H1 (cell line): ENCODE measurements at places on chromosomes 3 and 15.
A peak's percentile ranks its signal among the peaks of the same experiment; 100 is the strongest.

DNA sequence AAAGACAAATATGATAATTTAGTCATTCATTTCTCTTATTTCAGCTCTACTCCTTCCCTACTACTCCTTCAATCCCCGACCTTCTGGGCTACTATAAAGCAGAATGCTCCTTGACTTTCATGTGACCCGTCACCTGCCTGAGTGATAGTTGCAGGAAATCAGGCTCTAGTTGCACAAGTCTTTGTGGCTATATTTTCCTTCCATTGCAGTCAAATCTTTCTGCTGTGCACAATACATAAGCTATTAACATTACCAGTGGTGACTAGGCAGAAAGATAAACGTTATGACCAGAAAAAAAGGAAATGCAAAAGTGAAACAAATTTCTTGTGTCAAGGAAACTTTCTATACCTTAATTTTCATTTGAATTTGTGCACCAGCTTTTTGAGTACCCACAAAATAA, 2.3 kb downstream of the SUCNR1 start:
- DNase-seq: no peak

GRCh38 chr3:116453666-116454346, 8.5 kb upstream of the LSAMP start:
- DNase-seq: no peak

- no peak for DNase-seq
These were observed 161.2 kb downstream of the FRMD5 start for GRCh38 chr15:44033894-44034293.

DNA sequence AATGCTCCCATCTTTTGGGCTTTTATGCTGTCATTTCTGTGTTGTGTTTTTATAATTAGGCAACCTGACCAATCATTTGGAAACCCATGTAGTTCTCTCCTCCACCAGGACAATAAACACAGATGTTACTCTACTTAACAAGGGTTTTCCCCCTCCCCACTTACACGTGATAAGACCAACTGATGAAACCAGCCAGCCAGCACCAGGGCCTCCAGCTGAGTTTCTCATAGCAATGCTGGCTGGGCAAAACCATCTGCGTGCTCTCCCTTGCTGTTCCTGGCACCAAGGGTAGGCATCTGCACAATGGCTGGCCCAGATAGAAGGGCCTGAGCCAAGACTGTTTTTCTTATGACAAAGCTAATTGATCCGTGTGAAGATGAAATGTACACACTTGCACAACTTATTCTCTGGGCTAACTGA, 310.4 kb downstream of the PLCL2 start:
- DNase-seq: no peak

- no peak for DNase-seq
These were observed 107.8 kb upstream of the VEPH1 start for GRCh38 chr3:157610876-157611535.

- DNase-seq: no peak
These were observed 227.4 kb upstream of the THRB start for GRCh38 chr3:24722087-24722486.

DNA sequence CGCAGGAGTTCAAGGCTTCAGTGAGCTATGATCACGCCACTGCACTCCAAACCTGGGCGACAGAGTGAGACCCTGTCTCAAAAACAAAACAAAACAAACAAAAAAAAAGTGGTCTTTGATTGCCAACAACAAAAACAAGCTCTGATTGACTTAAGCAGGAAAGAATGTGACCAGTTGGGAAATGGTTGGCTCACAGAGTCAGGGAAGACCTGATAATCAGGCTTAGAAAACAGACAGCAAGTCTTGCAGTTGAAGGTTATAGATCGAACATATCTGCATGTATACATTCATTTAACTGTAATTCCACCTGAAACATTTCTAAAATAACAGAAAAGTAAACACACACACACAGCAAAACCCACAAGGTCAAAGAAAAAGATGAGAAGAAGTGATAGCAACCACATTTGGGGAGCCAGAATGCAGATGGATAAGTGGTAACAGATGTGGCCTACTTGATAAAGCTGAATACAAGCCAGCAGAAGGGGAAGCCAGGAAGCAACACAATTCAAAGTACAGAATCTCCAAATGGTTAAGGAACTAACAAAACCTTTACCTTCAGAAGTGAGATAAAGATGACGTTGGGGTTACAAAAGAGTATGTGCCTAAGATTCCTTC, 699.9 kb upstream of the ZNF385D start:
- DNase-seq: no peak

DNA sequence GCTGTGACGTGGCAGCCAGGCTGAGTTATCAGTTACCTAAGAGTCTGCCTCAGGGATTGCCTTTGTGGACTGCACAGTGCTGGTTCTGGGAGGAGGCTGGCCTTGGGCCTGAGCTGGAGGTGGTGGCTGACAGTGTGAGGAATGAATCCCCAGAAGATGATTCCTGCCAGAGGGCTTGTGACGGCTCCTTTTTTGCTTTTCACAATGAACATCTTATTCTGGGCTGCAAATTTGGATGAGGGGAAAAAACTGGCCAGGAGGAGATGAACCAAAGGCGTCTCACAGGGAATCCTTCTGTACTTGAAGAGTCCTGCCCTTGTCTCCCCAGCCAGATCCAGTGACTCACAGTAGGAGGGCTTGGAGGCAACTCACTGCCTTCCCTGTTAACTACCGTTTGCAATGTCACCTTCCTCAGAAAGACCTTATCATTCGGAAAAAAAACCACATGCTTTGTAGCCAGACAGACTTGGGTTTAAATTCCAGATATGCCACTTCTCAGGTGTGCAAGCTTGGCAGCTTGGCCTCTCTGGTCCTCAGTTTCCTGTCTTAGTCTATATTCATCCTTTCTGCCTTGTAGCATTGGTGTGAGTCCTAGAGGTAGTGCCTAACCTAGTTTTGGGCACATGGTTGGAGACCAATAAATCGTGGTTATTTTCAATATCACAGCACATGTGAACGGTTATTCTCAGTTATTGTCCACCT, 19.1 kb downstream of the ST6GAL1 start:
- DNase-seq: no peak

DNA sequence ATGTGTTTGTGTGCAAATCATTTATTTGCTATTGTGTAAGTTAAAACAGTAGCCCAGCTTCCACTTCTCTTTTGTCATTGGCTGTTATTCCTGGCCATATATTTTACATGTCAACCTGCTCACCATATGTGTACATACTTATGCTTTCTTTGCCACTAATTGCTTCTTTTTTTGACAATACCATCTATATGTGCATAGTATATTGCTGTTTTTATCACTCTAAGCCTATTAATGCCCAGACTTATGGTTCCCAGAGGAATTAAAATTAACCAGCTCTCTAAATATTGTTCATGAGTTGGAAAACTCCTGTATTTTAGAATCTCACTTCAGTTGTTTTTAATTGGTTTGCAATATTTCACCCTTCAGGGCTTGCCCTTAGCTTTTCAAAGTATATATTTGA, 428.9 kb downstream of the MECOM start:
- no peak for DNase-seq

GRCh38 chr3:121883507-121883906, 10.7 kb upstream of the SLC15A2 start:
- no peak for DNase-seq

- no peak for DNase-seq
These were observed 51.8 kb upstream of the PLXND1 start for GRCh38 chr3:129658110-129658843.

- no peak for DNase-seq
These were observed 37.9 kb downstream of the GATM start for GRCh38 chr15:45340429-45340828.

- DNase-seq: no peak
These were observed 18.8 kb upstream of the DGKG start for GRCh38 chr3:186380622-186381380.

DNA sequence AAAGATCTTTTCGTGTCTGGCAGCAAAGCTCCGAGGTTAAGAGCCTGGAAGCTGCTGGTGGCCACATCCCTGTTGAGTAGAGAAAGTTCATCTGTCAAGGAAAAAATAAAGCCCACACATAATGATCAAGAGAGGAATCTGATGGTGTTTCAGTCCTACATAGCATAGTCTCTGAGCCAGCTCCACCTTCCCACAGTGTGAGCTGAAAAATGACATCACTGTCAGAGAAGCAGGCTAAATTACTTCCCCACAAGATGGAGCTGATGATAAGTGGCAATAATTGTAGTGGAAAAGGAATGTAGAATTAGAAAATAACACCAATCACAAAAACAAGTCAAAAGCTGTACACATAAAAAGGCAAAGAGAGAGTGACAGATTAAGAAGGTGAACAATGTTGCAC, 84.5 kb downstream of the AQP9 start:
- no peak for DNase-seq

DNA sequence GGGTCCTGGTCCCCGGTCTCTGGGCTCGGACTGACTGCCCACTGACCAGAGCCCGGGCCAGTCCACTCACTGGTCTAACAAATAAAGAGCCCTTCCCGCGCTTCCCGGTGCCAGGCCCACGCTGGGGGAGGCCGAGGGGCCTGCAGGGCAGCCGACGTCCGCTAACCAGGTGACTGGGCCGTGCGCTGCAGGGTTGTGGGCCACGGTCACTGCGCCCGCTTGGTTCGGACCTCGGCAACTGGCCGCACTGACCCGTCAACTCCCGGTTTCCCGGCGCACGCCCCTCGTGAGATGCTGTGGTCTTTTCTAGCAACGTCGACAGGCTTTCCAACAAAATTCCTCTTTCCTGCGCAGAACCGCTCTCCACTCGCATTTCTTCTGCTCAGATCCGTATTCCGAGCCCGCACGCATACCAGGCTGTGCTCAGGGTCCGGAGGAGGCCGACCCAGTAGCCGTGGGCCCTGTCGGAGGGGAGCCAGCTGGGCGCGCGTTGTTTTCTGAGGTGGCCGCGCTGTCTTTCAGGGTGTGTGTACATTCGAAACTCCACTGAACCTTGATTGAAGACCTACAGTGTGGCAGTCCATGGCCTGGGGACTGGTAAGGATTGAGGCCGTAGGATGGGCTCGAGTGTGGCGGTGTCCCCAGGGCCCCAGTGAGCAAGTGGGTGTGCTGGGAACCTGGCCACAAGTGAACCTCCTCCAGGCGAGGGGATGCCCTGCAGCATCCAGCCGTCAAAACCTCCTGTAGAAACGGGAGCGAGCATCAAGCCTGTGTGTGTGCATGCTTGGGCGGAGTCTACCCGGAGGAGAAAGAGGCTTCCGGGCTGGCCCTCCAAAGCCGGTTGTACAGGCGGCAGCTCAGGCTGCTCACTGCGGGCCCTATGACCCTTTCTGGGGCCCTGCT, 875 bp upstream of the NT5DC2 start:
- DNase-seq: no peak

DNA sequence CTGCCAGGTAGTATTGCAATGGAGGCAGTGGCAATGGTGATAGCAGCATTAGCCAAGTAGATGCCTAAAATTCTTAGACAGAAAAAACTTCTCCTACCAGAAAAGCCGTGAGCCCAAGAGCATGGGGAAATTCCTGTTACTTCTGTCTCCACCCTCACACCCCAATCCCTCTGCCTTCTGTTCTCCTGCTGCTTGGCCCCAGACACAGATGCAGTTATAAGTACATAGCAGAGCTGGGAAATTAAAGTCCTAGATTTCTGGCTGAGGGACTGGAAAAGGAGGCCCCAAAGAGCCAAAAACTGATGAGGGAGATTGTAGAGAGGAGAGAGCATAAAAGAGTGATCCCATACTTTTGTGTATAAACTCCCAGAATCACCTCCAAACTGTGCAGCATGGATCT, 166.9 kb downstream of the SMAD6 start:
- no peak for DNase-seq

GRCh38 chr3:185584686-185585085, 1.4 kb upstream of the SENP2 start:
- DNase-seq: no peak

- DNase-seq: no peak
These were observed 6.9 kb downstream of the SLC6A1 start for GRCh38 chr3:10999221-11000107.

DNA sequence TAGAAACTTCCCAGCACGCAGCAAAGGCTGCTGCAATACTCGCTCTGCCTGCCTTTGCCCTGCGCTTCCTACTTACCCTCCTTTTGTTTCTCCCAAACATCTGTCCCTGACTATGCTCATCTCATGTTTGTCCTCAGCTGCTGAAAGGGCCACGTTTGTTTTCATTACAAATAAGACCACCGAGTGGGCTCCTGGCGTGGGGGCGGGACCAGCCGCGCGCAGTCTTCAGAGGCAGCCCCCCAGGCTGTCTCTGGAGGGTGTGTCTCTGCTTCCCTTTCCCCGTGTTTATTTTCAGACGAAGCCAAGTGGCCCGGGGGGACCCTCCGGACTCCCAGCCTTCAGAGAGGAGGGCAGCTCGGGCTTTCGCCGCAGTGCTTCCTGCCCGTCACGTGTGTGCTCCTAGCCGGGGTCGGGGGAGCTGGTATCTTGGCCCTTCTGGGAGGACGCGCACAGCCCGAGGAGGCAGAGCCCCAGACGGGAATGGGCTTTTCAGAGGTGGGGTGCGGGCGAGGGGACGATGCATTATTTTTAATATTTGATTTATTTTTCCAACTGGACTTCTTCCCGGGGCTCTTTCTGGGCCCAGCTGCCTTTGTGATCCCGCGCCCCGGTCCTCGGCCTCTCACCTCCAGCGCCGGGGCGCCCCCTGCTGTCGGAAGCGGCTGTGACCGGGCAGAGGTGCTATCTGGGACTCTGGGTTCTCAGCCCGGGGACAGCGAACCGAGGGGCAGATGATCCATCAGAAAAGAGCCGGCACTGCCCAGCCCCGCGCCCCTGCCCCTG, 70.0 kb upstream of the CGNL1 start:
- DNase-seq: peak; percentile 100

DNA sequence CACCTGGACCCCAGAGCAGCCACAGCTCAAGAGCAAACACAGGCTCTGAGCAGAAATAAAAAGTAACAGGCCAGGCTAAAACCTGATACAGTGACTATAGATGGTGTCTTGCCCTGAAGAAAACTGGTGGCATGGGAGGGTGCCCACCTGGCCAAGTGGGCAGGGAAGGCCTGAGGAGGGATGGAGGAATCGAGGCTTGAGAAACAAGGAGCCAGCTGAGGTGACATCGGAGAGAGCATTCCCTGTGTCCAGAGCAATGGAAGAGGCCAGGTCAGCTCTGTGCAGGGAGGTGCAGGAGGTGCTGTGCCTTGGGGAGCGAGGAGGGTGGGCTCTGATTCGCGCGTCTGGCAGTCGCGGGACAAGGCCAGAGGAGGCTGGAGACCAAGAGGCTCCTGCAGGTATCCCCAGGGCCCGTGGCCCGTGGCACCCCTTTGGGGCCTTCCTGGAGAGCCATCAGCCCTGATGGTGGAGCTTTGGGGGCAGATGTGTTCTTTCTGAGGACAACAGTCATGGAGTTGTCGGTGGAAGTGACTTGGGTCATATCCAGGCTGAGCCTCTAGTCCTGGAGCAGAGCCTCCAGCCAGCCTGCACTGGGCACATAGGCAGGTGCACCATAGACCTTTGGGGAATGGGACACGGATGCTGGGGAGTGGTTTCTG, 56.1 kb downstream of the PLXNA1 start:
- DNase-seq: no peak

DNA sequence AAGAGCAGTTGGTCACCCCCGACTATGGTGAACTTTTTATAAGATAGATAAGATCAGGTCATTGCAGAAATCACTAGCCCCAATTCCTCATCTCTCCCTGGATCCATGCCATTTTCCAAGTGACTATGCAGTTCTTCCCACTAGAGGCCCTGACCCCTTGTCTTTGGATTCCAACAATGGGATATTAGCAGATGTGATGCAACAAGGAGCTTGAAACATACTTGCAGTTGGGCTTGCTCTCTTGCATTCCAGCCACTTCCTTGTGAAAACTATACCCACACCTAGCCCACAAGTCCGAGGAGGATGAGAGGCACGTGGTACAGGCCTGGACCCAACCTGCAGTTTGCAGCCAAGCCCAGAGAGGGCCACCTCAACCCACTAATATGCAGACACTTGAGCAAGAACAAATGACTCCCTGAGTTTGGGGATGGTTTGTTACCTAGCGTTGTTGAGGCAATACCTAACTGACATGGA, 60.6 kb downstream of the SUCLG2 start:
- DNase-seq: peak; percentile 50
